Myocyte (in vitro differentiated cells): ENCODE measurements at places on chromosomes 3 and 15.

GRCh38 chr3:97497138-97497537 is 267.4 kb upstream of the ARL6 start:
- DNase-seq, result no peak

DNA sequence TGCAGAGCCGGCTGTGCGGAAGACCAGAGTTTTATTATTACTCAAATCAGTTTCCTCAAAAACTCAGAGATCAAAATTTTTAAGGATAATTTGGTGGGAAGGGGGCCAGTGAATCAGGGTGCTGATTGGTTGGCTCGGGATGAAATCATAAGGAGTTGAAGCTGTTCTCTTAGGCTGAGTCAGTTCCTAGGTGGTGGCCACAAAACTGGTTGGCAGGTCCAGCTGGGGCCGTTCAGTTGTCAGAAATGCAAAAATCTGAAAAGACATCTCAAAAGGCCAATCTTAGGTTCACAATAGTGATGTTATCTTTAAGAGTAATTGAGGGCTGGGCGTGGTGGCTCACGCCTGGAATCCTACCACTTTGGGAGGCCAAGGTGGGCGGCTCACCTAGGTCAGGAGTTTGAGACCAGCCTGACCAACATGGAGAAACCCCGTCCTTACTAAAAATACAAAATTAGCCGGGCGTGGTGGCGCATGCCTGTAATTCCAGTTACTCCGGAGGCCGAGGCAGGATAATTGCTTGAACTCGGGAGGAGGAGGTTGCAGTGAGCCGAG is 2.3 kb upstream of the ZNF589 start:
- DNase-seq, result no peak

- no peak for DNase-seq
These were observed 84.3 kb downstream of the KLHL25 start for GRCh38 chr15:85710340-85710842.

DNA sequence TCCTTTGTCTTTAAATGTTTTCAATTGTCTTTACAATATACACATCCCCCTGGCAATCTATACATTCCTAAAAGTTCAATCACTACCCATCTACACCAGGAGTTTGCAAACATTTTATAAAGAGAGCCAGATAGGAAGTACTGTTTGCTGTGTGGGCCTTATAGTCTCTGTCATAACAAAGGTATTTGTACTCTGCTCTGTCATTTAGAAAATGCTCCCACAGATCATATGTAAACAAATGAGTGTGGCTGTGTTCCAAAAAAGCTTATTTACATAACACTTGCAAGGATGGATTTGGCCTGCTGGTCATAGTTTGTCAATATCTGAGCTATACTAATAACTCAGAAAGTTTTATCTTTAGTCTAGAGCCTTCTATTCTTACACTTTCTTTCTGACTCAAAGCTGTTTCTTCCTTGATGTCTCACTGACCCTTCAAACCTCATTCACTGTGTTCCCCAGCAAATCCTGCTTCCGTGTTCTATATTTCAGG is 511.9 kb downstream of the GBE1 start:
- no peak for DNase-seq

DNA sequence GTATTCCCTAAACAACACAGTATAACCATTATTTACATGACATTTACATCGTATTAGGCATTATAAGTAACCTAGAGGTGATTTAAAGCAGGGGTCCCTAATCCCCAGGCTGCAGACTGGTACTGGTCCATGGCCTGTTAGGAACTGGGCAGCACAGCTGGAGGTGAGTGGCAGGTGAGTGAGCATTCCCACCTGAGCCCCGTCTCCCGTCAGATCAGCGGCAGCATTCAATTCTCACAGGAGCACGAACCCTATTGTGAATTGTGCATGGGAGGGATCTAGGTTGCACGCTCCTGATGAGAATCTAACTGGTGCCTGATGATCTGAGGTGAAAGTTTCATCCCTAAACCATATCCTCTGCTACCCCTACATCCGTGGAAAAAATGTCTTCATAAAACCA is 138.2 kb downstream of the ATP10A start:
- no peak for DNase-seq

DNA sequence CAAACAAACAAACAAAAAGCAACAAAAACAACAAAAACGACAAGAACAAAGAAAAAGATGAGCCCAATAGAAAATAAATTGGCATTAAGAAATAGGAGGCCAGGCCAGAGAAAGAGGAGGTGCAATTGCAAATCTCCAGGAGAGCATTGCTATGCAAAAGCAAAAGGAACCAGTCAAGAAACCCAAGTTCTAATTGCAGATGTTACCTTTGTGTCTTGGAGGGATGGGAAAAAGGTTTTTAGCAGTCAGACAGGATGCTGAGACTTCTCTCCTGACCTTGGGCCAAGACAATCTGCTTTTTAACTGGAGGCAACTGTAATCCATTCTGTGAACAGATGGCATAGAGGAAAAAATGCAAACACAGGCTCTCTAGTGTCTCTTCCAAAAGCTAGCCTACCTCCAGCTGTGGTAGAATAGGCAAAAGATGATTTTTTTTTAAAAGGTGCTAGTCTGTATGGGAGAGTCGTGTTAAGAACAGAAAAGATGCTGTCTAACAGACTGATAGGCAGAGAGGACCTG is 56.4 kb downstream of the LSAMP start:
- no peak for DNase-seq
